NCI-H460 (cell line): ENCODE measurements at places on chromosomes 13 and 19. TPM values are rescaled to one million over a fixed set of nuclear protein-coding genes. Genes with fewer than 3 reads are reported as not detected.

Gene WTIP
- total RNA-seq, result 6.6 and 8.2 TPM in 2 replicates

Gene SPRY2
- total RNA-seq, result 11.2 and 13.8 TPM in 2 replicates

Gene PRMT1
- 228 and 254 TPM in 2 replicates for total RNA-seq

Gene SLC10A2
- not detected in 2 replicates for total RNA-seq

Gene FFAR3
- not detected in 2 replicates for total RNA-seq

Gene CYP2A6
- total RNA-seq, result not detected in 2 replicates

Gene IGFL3
- total RNA-seq, result not detected in 2 replicates

Gene CCDC169
- total RNA-seq, result 8.0 and 12.2 TPM in 2 replicates

DNA sequence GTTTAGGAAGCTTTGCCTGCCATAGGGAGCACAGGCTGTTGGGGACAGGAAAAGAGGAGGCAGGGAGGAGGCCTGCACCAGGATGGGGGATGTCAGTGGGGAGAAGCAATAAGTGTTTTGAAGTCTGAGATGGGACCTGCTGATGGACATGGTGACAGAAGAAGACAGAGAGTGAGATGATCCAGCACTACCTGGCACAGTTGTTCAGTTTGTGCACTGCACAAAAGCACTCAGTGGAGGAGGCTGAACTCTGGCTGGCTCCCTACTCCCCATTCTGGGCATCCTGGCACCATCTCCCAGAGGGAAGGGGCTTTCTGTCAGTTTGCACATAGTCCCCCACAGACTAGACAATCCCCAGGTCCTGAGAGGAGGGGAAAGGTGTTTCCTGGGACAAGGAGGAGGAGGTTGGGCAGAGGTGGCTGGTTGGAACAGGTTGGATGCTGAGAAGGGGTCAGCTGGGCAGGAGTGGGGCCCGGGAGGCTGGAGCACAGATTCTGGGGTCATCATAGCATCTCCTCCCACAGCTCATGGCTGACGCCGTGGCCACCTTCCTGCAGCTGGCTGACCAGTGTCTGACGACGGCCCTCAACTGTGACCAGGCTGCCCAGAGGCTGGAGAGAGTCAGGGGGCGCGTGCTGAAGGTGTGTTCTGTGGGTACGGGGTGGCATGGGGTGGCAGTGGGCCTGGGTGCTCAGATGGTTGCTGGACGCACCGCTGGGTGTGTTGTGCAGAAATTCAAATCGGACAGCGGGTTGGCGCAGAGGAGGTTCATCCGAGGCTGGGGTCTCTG lies 12.5 kb upstream of the COLGALT1 start:
- no peak for DNase-seq

- DNase-seq, result peak; percentile 36
These were observed 63.4 kb downstream of the EFNB2 start for GRCh38 chr13:106471957-106472543.

GRCh38 chr13:75399168-75399878 lies 82.6 kb downstream of the TBC1D4 start:
- DNase-seq, result no peak

DNA sequence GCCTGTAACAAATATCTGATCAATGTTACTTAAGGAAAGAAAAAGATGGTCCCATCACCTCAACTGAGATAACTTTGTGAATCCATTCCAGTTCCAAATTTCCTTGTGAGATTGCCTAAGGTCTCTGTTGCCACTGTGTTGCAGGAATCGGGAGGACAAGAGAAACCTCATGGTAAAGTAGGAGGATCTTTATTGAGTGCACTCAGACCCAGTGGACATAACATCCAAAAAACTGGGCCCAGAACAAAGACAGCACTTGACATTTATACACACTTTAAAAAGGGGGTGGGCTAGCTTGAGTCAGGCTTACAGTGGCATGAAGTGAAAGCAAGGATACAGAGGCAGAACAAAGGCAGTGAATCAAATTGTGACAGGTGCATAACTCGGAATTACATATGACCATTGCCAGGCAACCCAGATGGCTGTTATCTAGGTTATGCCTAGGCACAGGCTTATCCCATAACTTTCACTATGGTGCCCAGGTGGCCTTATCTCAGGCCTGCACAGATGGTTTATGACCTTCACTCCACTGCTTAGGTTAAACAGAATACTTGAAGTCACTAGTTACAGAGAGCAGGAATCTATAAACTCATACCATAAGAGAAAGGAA lies 459.4 kb upstream of the PCDH20 start:
- no peak for DNase-seq

GRCh38 chr19:31693131-31693932 lies 344.1 kb upstream of the TSHZ3 start:
- no peak for DNase-seq

- no peak for DNase-seq
These were observed 5.4 kb downstream of the DIAPH3 start for GRCh38 chr13:60158321-60158801.

DNA sequence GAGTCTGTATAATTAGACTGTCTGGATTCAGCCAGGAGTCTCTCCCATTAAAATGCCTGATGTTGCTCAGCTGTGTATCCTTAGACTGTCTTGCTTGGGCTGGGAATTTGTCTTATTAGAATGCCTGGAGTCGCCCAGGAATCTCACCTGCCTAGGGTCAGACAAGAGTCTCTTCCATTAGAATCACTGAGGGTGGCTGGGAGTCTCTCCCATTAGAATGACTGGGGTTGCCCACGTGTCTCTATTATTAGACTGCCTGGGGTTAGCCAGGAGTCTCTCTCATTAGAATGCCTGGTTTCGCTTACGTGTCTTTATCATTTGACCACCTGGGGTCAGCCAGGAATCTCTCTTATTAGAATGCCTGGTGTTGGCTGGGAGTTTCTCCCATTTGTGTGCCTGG lies 1450.0 kb downstream of the UQCRFS1 start:
- DNase-seq, result no peak

DNA sequence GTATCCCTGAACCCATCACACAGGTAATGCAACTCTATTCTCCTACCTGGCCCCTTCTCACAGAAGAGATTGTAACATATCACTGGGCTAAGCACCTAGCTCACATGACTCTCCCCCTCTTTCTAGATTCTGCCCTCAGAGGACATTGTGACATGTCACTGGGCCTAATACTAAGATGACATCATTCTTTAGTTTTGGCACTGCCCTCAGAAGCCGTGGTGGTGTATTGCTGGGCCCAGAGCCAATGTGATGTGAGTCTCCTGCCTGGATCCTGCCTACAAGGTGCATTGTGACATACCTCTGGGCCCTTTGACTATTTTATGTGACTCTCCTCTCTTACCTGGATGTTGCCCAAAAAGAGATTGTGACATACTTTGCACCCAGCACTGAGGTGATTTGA lies 21.4 kb upstream of the ZNF730 start:
- DNase-seq, result no peak

DNA sequence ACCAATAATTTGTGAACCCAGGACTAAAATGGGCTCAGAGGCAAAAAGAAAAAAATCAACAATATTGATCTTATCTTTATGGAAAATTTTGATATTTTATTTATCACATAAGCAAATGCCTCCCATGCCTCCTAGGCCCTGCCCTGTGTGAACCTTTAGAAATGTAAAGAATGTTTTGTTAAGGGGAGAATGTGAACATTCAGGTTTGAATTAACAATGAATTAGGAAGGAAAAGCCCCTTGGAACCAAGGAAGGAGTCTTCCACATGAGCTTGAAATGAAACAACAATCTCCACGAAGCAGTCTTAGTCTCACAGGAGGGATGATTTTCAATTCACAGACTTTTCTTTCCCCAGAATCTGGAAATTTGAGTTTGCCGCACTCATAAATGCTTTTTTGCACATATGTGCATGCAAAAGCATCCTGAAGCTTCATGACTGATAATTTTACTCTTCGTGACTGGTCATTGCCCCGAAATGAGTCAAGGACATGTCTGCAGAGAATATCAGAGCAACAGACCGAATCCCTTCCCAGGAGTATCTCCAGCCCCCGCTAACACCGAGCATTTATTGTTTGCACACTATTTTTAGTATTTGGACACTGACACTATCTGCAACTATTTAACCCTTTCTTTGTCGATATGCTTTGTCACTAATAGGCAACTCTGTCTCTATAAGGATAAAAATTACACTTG lies 135.2 kb downstream of the DCT start:
- DNase-seq, result no peak

GRCh38 chr13:74074723-74075122 lies 59.5 kb downstream of the KLF12 start:
- no peak for DNase-seq

- DNase-seq, result no peak
These were observed 45.8 kb downstream of the RUBCNL start for GRCh38 chr13:46341112-46341711.

GRCh38 chr19:1009041-1009980 lies 9.1 kb downstream of the GRIN3B start:
- no peak for DNase-seq

DNA sequence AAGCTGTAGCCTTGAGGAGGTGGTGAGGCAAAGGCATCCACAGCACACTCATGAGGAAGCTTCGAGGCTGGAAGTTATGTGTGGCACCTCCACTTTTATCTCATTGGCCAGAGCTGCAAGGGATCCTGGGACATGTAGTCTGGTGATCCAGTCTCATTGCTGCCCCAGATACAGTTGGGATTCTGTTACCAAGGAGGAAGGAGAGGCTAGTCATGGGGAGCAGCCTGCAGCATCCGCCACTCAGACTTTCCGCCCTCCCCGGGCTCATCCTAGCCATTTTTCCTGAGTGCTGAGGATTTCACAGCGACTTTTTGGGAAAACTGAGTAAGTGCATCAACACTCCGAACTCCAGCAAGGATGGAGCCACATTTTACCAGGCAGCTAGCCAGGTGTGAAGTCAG lies 74.4 kb downstream of the DPF1 start:
- DNase-seq, result no peak

DNA sequence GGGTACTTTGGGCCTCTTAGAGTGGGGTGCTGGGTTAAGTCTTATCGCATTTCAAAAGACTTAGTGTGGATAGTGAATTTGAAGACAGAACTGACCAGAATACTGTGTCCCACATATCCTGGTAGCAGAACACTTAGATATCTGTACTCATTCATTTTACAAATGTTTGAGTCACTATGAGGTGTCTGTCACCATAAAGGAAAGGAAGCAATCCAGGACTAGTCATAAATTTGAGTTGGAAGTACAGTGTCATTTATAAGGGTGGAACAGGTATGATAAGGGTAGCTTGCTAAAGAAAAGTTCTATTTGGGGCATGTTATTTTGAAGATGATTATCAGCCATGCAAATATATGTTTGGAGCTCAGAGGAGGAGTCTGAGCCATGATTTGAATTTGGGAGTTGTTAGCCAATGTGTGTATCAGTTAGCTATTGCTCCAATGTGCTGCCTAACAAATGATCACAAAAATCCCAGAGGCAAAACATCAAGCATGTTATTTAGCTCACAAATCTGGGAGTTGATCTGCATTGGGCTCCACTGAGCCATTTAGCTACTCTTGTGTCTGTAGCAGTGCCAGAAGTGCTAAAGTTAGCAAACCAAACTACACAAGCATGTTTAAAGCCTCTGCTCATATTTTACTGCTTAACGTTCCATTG lies 20.3 kb downstream of the ZNF699 start:
- DNase-seq, result no peak

GRCh38 chr19:53866865-53867224 lies 838 bp upstream of the MYADM start:
- DNase-seq, result no peak

DNA sequence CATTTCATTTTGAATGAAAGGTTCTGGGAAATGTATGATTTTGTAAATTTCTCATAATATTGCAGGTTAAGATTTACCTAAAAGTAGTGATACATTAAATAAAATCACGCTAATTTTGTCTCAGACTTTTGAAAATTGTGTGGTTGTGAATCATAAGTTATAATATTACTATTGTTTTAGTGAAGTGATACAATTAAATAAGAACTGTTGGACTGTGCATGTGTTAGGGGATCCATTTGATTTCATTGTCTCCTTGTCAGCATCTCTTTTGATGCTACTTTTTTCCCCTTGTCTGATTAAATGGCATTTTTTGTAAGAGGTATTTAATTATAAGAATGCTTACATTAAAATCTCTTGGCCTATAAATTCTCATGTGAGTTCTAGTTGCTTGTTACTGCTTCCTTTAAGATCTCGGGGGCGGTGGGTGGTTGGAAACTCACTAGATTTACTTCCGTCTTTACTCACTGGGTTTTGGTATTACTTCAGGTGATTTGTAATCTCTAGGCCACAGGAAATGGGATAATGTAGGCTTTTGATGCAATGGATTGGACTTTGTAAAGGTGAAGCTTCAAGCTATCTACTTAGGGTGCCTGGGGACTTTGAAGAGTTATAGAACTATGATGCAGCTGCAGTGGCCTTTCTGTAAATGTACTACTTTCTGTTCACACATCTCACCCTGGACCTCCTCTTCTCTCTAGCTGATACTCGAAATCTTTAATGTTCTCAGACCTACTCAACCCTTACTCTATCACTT lies 66.5 kb downstream of the PAN3 start:
- DNase-seq, result no peak

DNA sequence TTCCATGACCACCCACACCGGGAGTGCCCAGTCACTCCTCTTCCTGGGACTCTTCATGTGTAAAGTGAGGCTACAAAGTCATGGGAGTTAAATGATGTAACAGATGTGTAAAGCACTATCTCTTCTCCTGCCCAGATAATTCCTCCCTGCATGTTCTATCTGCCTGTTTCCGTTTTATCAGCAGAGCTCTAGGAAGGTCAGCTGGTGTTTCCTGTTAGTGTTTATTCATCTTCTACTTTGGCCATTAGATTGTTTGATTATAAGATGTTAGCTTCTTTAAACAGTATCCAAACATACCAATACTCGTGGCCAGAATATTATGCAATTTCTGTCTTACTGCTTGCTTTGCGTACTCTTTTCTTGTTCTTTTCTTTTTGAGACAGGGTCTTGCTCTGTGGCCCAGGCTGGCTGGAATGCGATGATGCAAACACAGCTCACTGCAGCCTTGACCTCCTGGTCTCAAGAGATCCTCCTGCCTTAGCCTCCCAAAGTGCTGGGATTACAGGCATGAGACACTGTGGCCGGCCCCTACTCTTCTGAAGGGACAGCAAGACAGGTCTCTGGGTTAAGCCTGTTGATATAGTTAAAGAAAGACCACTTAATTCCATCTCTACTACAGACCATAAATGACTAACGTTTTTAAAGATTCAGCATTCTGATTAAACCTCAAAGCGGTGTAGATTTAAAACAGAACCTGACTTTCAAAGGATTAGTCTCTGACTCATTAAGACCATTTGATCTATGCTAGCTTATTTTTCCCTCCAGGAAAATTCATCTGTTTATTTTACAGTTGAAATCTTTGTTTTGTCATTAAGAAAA lies 97.4 kb upstream of the AKAP11 start:
- DNase-seq, result peak; percentile 1
